NCI-H2081 (cell line): ENCODE measurements at places on chromosomes 5 and 9.

- DNase-seq: no peak
These were observed 7.1 kb upstream of the PLAC8L1 start for GRCh38 chr5:146112476-146112875.

- no peak for DNase-seq
These were observed 11.9 kb downstream of the RAPGEF1 start for GRCh38 chr9:131727795-131728545.

DNA sequence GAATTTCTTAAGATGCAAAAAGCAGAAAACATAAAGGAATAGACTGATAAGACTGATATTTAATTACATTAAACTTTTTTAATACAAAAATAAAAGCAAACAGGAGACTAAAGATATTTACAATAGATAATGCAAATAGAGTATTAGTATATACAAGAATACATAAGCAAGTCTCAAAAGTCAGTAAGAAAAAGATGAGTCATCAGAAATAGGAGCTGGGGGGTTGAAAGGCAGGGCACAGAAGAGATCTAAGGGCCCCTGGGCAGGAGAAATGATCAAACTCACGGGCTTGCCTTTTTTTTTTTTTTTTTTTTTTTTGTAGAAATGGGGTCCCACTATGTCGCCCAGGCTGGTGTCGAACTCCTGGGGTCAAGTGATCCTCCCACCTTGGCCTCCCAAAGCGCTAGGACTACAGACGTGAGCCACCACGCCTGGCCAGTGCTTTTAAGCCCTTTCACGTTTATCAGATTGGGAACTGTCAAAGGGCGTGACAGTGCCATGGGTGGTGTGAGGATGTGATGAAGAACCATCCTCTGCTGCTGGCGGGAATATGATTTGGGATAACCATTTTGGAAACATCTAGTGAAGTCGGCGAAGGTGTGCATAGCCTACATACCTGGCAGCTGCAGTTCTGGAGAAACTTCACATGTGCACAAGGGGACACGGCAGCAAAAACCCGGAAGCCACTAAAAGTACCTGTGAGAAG, 126.1 kb downstream of the CACNA1B start:
- DNase-seq: no peak

DNA sequence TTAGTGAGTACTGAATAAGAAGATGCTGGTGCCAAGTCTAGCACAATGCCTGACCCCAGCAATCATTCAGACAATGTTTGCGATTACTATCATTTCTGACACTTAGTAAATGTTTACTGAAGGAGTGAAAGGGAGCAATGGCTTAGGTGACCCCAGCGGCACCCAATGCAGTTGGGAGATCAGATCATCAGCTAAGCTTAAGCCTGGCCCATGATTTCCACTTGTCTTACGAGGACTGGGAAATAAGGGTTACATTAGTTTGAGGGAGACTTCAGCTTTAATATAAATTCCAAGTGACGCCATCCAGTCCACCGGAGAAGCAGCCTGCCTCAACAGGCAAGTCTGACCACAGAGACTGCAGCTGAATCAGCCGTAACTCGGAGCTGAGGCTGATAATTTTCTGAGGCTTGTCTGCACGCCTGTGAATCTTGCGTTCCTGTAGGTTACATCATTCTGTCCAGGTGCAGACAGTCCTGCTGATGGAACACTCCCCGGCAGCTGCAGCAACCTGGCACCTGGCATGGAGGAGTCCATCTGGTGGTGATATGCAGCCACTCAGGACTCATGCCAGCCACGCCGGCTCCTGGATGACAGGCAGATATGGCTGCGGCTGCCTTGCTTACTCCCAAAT, 34.9 kb upstream of the FGF1 start:
- DNase-seq: peak; percentile 85

GRCh38 chr9:128253140-128253990, 22.4 kb downstream of the GOLGA2 start:
- DNase-seq: no peak

DNA sequence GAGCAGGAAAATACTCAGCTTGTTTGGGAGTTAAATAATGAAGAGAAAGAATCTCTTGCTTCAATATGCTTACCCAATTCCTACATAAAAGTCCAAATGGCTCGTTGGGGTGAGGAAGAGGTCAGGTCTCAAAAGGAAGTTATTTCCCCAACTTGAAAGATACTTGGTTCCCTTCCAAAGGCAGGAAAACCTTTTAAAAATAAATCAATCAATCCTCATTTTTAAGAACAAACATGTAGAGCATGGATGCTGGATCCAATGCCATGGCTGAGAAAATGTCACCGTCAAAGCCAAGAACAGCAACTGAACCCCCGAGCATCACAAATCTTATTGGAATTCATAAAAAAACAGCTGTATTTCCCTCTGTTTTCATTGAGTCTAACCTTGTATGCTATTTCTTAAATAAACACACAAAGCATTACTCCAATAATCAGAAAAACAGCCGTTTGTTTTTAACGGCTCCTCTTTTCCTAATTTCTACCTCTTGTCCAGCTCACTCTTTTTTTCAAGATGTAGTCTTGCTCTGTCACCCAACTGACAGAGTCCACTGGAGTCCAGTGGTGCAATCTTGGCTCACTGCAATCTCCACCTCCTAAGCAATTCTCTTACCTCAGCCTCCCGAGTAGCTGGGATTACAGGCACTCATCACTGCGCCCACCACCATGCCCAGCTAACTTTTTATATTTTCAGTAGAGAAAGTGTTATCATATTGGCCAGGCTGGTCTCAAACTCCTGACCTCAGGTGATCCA, 140.7 kb downstream of the GNA14 start:
- no peak for DNase-seq

GRCh38 chr5:119366540-119366881, 10.7 kb downstream of the TNFAIP8 start:
- no peak for DNase-seq

GRCh38 chr9:14466429-14466818, 152.5 kb upstream of the NFIB start:
- peak; percentile 50 for DNase-seq

- no peak for DNase-seq
These were observed 1.0 kb upstream of the TSLP start for GRCh38 chr5:111070272-111071134.
